Sciatic nerve (tissue), 2 donors: ENCODE measurements at places on chromosomes 12 and 14. TPM values are rescaled to one million over a fixed set of nuclear protein-coding genes. Genes with fewer than 3 reads are reported as not detected.

GRCh38 chr12:112936264-112936663 lies 2.0 kb upstream of the OAS3 start:
- no peak for DNase-seq

DNA sequence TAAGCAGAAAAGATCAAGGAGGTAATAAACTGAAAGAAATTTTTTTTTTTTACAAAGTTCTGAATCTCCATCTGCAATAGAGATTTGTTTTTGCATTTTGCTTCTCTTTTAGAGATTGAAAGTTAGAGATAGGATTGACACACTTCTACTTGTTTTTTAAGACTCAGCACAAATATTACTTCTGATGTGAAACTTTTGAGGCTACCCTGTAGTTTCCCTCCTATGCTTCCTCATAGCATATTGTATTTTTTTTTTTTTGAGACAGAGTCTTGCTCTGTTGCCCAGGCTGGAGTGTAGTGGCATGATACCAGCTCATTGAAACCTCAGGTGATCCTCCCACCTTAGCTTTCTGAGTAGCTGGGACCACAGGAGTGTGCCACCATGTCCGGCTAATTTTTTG lies 32.1 kb upstream of the SGPP1 start:
- DNase-seq, result no peak

DNA sequence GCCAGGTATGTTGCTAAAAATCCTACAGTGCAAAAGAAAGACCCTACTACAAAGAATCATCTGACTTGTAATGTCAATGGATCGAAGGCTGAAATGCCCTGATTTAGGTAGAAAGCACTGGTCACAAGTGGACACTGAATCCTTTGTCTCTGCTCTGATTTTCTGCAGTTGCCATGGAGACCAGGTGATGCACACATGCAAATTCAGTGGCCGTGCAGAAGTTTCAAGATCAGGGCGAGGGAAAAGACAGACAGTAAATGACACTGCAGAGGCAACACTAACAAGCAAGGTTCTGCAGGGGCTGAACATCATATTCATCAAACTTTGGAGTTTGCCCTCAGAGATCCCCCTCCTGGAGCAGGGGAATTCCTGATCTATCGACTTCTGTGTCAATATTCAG lies 370.3 kb upstream of the TMEM132C start:
- DNase-seq, result no peak

GRCh38 chr12:130457215-130457614 lies 119.5 kb downstream of the PIWIL1 start:
- no peak for DNase-seq

Gene KRT73
- total RNA-seq, result not detected

Gene AQP6
- total RNA-seq, result 0.27 TPM
